ENCODE measurements at places on chromosomes 4 and X.

- DNase-seq = peak; percentile 65
Measured at GRCh38 chrX:40107291-40108161, 9.8 kb upstream of the BCOR start.

DNA sequence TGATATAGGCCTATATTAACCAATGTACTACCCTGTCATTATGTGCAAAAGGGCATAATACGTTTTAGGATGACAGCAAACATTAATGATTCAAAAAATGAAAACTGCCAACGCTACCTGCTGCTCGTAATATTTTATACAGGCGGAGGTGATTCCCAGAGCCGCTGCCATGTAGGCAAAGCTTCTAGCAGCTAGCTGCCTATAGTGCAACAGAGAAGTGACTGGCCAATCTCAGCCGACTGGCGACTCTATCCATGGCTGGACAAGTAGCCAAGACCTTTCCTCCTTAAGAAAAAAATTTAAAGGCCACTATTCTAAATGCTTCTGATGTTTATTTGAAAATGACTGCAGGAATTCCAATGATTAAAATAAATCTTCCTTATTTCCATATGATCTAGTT is 1.9 kb downstream of the PPARGC1A start:
- DNase-seq = no peak

DNA sequence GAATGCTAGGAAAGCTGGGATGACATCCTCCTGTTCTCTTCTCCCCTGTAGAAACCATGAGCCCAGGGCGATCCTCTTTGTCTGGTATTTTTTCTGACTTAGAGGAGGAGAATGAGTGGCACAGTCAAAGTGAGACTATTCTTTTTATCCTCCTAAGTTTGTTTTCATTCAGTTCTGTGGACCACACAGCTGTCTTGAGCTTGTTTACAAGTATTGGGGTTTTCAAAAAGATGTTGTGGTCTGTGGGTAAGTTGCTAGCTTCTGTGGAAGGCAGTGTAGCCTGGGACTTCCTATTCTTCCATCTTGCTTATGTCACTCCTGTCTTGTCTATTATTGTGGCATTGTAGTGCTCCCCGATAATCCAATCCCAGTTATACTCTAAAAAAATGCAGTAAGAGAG is 223.0 kb downstream of the PAPSS1 start:
- no peak for DNase-seq

DNA sequence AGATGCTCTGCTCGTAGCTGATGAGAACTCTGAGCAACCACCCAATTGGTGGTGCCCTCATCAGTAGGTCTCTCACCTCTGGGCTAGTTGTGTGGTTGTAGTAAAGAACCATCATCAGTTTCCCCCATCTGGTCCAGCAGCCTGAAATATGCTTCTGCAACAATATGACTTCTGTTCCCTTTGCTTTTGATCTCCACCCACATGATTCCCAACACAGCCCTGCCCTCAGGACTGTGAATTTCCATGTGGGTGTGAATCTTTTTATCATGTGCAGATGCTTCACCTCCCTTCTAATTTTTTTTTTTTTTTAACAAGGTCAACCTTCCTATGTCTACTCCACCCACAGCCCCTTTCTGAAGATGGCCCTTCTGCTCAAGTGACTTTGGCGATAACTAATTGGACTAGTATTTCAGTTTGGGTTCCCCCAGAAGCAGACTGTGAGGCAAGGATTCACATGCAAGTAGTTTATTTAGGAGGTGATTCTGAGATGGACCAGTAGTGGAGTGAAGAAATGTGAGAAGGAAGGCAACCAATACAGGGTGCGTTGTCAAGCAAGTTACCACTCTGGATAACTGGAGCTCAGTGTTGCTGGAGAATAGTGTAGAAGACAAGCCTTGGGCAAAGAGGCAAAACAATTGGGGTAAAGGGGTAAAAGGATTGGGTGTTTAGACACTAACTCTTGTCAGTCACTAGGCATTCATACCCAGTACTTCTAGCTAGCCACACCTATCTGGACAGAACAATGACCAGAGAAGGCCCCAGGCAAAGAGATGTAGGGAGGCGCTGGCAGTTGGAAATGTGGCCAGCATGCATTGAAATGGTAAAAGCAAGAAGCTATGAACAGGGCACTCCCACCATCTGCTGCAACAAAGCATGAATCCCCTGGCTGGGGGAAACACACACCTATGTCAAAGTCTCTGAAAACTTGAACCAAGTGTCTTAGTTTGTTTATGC is 466.2 kb downstream of the BCOR start:
- no peak for DNase-seq

- DNase-seq = no peak
Measured at GRCh38 chr4:114729068-114729738, 130.6 kb downstream of the UGT8 start.

DNA sequence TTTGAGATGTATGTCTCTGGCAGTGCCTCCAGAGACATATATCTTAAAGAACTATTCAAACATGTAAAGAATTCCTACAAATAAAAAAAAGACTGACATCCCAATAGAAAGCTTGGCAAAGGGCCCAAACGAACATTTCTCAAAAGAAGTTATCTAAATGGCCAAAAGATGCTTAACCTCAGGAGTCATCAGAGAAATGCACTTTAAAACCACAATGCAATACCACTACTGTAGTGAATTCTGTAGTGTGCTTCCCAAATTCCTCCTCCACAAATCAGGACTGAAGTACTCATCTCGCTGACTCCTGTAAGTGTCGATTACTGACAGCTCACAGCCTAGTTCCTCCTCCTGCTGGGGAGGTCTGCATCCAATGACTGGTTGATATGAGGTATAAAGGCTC is 129.0 kb upstream of the MAMLD1 start:
- DNase-seq = no peak

DNA sequence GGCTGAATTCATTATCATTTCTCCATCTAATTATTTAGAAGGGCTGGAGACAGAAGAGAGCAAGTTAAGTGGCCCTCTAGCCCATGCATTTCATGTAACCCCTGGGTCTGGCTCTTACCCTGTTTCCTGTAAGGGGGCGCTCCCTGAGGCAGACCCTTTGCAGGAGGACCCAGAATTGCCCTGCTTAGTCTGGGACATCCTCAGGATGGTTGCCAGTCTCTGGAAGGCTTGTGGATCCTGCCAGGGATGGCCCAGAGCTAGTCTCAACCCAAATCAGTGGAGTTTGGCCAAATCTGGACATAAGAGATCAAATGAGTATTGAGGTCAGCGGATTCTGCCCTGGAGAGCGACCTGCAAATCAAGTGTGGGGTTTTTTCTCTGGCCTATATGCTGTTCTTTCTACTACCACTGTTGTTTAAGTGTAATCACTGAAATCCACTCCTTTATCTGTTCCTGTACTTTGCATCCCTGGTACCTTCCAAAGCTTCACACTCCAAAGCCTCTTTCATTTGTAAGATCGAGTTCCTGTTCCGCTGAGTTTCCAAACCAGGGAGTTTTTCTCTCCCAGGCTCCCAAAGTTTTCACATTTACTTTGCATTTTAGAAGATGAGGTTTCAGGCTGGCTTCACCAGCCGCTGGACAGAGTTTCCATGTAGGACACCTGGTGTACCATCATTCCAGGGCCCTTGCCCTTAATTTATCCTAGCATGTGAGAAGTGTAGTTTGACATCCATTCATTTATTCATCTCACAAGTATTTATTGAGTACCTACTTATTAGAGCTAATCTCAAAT is 6.3 kb downstream of the KLF3 start:
- DNase-seq = no peak

DNA sequence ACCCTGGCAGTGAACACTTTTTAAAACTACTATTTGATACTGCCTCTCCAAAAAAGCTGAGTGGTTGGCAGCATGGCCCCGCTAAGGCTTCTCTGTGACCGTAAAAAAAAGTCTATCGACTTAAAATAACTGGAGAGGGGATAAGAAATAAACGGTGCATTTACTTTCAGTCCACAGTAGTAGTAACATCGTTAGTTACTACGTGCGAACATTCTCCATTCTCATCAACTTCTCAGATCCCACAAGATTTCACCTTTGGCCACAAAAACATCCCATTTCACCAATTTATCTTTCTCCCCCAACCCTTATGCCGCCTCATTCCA is 524 bp upstream of the EXOSC9 start:
- DNase-seq = no peak

- DNase-seq = no peak
Measured at GRCh38 chr4:6270636-6271121, 1.0 kb downstream of the WFS1 start.

DNA sequence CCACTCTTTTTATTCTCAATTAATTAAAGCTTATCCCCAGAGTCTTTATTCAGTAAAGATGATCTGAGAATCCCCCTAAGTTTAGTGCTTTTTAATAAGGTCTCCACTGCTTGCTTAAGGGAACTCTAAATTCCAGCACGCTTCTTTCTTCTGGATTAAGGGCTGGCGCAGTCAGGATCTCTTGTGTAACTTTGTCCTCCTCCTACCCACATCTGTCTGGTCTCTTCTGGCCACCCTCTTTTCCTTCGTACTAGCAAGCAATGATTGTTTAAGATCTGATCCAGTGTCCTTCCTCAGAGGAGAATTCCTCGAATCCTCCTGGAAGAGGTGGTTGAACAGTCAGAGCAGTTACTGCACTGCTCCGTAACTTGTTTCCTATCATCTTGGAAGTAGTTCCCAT is 14.0 kb upstream of the PAQR3 start:
- no peak for DNase-seq

- DNase-seq = no peak
Measured at GRCh38 chr4:57355101-57355665, 245.0 kb upstream of the IGFBP7 start.

GRCh38 chr4:152992027-152992426 is 55.9 kb downstream of the FHDC1 start:
- no peak for DNase-seq

- DNase-seq = no peak
Measured at GRCh38 chr4:24768006-24768405, 27.4 kb upstream of the SOD3 start.

GRCh38 chr4:10200869-10201268 is 84.3 kb upstream of the WDR1 start:
- no peak for DNase-seq

GRCh38 chr4:24235618-24236017 is 345.8 kb upstream of the PPARGC1A start:
- no peak for DNase-seq

DNA sequence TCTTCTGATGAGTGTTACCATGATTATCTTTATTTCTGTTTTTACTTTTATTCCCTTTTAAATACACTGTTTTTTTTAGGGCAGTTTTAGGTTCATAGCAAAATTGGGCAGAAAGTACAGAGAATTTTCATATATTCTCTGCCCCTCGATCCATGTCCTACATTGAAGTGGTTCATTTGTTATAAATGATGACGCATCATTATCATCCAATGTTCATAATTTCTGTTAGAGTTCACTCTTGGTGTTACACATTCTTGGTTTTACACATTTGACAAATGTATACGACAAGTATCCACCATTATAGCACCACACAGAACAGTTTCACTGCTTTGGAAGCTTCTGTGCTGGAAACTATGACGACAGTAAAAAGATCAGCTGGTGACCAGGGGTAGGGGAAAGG is 578.1 kb upstream of the AADAT start:
- DNase-seq = no peak

DNA sequence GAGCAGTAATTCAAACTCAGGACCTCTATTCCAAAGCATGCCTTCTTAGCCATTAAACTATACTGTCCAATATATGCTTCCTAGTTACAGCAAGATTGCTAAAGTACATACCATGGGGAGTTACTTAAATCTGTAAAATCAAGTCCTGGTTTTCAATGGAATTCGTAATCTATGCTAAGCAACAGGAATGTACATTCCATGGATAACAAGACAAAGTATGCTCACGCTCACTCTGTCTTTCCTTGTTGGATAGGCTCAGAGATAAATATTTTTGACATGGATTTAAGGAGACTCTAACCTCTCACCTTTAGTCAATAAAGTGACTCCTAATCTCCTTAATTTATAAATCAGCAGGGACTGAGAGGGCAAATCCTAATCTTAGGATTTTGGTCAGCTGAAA is 47.3 kb upstream of the STK26 start:
- DNase-seq = no peak

DNA sequence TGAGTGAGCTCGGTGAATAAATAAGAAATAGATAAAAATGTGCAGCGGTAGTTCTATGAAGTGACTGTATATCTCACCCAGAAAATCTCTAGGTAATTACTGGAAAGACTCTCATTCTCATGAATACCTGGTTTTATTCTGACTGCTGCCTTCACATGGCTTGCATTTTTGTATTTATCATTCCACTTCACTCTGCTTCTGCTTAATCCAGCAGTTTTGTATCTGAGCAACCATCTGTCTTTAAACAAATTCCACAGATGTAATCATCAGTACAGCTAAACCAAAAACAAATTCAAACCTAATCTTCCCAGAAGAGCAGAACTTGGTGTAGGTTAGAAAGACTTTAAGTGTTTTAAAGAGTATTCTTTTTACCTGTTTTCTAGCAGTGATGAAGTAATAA is 11.2 kb upstream of the ALB start:
- no peak for DNase-seq

DNA sequence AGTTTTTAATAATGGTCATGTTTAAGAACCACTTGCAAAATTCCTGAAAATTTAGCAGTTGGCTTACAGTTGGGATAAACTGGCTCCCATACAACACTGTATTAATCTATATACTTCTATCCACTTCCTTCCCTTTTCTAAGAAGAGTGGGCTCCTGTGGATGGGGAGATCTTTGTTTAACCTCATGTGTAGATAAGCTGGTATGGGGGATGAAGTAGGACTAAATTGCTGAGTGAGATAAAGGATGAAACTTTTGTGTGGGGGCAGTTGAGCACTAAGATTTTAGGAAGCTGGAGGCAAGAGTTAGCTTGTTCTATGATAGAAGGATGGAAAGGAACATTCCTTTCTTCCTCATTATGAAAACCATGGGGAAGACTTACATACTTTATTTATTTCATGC is 54.6 kb upstream of the ATP8A1 start:
- DNase-seq = no peak

- DNase-seq = no peak
Measured at GRCh38 chr4:6526671-6527091, 48.3 kb upstream of the MAN2B2 start.

Data from CD4-positive, alpha-beta T cell treated with Interleukin-1 beta for 1 hour (primary cell).